ENCODE measurements at places on chromosomes 7 and 10.

GRCh38 chr10:77220150-77220549 lies 417.5 kb downstream of the KCNMA1 start:
- no peak for DNase-seq

GRCh38 chr10:28432210-28432676 lies 100.7 kb upstream of the WAC start:
- peak; percentile 41 for DNase-seq

- DNase-seq = no peak
Observed at GRCh38 chr7:83248000-83248399, 85.3 kb upstream of the PCLO start.

DNA sequence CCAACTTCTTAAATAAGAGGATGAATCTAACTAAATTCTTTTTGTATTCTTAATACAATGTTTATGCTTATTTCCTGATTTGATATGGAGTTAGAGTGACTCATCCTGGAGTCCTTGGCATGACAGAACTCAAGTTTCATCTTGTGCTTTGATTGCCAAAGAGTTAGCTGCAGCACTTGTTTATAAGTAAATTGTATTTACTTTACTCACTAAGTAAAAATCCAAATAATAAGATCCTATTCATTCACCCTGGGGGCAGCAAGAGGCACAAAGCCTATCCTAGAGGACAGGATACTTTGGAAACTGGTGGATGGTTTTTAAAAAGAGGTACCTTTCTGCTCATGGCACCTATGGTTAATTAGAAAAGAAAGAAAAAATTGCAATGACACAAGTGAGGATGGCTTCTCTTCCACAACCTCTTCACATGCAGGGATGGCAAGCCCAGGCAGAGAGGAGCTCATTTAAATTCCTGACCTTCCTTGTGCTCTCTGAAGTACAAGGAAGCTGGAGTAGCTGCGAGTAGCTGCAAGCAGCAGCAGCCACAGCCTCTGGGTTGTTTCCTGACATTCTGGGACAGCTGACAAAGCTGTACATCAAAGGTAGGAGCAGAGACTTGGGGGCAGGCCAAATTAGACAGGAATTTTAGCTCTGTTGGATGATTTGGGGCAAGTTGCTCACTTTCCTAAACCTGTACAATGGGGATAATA lies 28.5 kb upstream of the CROT start:
- peak; percentile 92 for DNase-seq

GRCh38 chr10:74460812-74461211 lies 309.8 kb downstream of the ADK start:
- no peak for DNase-seq

DNA sequence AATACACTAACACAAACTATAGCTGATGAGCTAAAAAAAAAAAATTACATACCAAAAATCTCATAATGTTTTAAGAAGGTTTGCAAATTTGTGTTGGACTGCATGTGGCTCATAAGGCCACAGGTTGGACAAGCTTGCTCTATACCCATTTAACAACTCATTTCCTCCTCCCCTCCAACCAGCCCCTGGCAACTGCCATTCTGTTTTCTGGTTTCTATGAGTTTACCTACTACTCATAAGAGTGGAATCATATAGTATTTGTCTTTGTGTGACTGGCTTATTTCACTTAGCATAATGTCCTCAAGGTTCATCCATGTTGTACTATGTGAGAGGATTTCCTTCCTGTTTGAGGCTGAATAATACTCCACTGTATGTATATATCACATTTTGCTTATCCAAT lies 100.4 kb upstream of the ARHGAP21 start:
- DNase-seq = no peak

- DNase-seq = no peak
Observed at GRCh38 chr7:106678795-106679152, 17.8 kb upstream of the CCDC71L start.

DNA sequence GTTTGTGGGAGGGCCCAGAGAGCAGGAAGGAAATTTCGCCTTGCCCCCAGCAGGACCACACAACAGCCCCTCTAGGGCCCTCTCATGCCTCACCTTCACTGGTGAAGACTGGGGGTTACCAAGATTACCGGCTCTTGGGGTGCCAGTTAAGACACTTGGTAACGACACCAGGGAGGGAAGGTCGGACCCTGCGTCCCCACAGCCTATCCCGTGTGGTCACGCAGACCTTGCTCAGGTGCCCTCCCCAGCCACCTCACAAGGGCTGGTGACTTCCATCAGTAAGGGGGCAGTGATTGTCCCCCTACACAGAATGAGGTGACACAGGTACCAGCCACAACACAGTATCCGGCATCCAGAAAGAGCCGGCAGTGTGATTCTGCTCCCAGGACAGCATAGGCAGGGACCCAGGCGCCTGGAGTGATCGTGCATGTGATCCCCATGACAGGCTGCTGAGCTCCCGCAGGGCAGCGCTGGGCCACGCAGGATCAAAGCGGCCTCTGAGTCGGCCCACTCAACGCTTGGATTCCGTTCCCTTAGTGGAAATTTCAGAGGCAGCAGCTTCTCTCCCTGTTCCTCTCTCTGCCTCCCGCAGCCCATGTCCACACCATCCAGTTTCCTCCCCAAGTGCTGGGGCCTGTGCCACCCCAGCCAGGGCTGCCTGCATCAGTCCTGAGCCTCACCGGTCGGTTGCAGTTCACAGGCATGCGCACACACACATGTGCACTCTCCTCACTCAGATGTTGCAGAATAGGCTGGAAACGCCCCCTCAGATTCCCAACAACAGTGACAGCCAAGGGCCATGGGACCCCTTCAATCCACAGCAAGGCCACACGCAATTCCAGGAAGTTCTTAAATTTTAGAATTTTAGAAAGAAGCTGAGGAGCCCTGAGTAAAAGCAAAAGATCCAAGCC lies 35.8 kb downstream of the CAMK2B start:
- no peak for DNase-seq

DNA sequence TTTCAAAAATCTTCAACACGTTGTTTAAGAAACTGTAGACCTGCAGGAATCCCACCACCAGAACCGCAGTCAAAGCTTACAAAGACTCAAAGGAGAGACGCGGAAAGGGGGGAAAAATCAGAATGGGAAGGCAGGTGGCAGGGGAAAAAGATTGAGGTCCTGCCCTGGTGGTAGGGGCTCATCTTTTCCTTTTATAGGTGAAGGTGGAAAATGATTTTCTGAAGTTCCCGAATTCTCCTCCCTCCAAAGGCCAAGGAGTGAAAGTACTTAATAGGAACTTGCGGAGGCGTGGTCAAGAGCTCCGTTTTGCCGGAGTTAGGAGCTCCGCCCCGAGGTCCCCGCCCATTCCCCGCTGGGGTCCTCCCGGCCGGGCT lies 724 bp downstream of the BBIP1 start:
- peak; percentile 92 for DNase-seq

DNA sequence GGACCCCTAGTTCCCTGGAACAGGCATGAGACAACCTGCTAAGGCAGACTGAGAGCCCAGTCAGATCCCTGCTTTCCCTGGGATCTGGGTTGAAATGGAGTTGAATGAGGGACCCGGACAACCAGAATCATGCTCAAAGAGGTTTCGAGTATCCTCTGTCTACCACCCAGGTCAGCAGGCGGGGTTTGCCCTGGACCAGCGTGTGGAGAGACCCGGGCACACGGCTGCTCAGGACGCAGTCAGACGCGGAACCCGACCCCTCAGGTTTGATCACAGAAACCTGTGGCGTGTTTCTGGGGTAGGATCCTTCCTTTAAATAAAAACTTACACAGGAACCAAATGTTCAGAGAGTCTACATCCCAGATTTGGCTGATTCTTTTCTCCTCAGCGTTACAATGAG lies 330.6 kb downstream of the PTPRN2 start:
- no peak for DNase-seq

DNA sequence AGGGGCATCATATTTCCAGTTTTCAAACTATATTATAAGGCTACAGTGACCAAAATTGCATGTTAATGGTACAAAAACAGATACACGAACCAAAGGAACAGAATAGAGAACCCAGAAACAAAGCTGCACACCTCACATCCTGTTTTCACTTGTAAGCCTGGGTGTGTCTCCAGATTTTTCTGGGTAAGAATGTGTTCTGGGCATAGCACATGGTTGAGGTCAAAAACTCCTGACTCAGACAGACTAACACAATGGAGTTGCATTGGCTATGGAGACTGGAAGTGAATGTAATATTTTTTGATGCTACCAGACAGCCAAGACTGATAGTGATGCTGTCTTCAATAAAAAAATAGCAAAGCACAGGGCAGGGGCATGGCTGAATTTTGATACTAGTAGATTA lies 1175.2 kb downstream of the NXPH1 start:
- no peak for DNase-seq

GRCh38 chr10:5751601-5752253 lies 61.5 kb downstream of the GDI2 start:
- no peak for DNase-seq

Data from AG09319 (cell line).